Left kidney (tissue), 8 donors: ENCODE measurements at places on chromosomes 11 and 22. TPM values are rescaled to one million over a fixed set of nuclear protein-coding genes. Genes with fewer than 3 reads are reported as not detected.

UFD1 gene
- 67.5 TPM for polyA plus RNA-seq

- DNase-seq, result no peak
Measured at GRCh38 chr11:72838691-72839305, 24.6 kb downstream of the ATG16L2 start.

FOLH1 gene
- polyA plus RNA-seq, result 21.4 TPM

GRCh38 chr11:133266986-133267385, 265.3 kb downstream of the OPCML start:
- DNase-seq, result peak; percentile 10

MMP10 gene
- polyA plus RNA-seq, result not detected

DNA sequence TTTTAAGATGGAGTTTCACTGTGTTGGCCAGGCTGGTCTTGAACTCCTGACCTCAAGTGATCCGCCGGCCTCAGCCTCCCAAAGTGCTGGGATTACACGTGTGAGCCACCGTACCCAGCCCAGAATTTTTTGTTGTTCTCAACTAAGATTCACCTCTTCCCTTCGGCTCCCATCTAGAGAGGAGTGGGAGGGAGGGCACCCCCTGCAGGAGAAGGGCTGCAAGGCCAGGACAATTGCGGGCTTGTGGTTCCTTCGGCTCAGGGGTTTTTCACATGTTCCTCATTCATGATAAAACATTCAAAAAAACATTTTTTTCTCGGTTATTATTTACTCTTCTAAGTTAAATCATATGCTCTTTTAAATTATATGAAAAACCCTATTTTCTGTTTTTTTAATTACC, 201.1 kb upstream of the LRRC4C start:
- DNase-seq, result no peak

- no peak for DNase-seq
Measured at GRCh38 chr11:89347071-89347470, 144.1 kb downstream of the NOX4 start.

DNA sequence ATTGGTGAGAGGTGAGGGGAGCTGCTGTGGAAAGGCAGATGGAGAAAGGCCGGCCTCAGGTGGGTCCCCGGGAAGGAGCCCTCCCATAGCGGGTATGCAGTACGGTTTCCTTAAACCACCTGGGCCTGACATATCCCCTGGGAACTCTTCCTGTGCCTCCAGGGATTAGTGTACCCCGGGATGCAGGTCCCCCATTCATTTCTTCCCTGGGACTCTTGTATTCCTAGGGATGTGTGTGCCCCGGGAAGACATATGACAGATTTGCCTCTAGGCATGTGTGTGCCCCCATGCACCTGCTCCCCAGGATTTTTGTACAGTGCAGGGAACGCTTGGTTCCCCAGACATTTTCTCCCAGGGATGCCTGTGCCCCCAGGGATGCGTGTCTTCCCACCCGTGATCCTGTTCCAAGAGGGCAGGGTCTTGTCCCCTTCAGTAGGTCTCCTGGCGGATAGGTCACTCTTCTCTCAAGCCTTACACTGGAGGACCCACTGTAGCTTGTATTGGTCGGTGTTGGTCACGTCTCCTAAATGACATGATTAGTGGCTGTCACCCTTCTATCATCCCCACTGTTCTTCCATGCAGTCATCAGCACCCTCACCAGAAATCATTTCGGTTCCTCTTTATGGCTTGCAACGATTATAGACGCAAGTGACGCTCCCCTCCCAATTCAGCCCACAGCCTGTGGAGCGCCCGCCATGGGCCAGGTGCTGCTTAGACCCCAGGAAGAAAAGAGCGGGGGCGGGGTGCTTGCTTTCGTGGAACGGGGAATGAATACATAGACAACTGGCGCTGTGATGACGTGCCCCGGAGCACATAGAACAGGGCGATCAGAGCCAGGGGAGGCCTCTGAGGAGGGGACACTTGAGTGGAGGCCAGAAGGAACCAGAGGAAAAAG, 1.3 kb downstream of the PARVB start:
- DNase-seq, result no peak

SULT4A1 gene
- 4.0 TPM for polyA plus RNA-seq

- no peak for DNase-seq
Measured at GRCh38 chr11:44502506-44502905, 63.0 kb upstream of the CD82 start.

DNA sequence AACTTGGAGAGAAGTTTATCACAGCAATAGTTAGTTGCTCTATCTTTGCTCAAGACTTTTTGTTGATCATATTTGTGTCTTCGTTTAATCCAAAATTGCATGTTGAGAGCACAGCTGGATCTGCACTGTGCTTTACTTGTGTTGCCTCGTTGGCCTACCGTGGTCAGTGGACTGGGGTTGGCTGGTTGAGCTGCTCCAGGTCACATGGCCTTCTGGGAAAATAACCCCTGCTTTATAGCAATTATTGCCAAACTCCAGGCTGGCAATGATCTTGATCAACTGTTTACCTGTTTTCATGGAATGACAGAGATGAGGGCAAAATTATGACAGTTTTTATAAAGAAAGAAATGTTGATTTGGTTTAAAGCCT, 5.7 kb upstream of the PLET1 start:
- DNase-seq, result no peak

- no peak for DNase-seq
Measured at GRCh38 chr11:31801298-31801702, 9.8 kb downstream of the PAX6 start.

FREY1 gene
- polyA plus RNA-seq, result 0.18 TPM

KIF18A gene
- polyA plus RNA-seq, result 17.8 TPM

DNA sequence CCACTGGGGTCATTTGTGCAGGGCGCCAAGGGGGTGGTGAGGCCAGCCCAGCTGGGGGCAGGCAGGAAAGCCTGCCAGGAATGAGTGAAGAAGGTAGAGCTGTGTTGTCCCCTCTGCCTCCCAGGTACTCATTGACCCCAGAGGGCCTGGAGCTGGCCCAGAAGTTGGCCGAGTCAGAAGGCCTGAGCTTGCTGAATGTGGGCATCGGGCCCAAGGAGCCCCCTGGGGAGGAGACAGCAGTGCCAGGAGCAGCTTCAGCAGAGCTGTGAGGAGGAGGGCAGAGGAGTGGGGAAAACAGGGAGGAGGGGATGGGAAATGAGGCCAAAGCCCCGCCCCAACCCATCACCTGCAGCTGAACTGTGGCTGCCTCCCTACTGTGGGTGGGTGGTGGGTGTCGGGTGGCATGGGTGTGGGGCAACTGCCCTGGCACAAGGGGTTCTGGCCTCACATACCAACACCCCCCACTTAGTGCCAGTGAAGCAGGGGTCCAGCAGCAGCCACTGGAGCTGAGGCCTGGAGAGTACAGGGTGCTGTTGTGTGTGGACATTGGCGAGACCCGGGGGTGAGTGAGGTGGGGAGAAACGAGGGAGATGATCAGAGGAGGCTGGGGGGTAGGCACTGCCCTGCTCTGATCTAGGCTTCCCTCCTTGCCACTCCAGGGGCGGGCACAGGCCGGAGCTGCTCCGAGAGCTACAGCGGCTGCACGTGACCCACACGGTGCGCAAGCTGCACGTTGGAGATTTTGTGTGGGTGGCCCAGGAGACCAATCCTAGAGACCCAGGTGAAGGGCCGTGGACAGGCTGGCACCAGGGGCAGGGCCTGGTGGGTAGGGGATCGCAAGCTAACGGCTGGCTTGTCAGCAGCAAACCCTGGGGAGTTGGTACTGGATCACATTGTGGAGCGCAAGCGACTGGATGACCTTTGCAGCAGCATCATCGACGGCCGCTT, 3.0 kb downstream of the MUS81 start:
- no peak for DNase-seq

- no peak for DNase-seq
Measured at GRCh38 chr22:27475548-27475897, 326.0 kb downstream of the MN1 start.

GRCh38 chr11:92227230-92227814, 2.7 kb downstream of the FAT3 start:
- DNase-seq, result peak; percentile 36

- no peak for DNase-seq
Measured at GRCh38 chr11:19924311-19924710, 211.7 kb downstream of the NAV2 start.

DNA sequence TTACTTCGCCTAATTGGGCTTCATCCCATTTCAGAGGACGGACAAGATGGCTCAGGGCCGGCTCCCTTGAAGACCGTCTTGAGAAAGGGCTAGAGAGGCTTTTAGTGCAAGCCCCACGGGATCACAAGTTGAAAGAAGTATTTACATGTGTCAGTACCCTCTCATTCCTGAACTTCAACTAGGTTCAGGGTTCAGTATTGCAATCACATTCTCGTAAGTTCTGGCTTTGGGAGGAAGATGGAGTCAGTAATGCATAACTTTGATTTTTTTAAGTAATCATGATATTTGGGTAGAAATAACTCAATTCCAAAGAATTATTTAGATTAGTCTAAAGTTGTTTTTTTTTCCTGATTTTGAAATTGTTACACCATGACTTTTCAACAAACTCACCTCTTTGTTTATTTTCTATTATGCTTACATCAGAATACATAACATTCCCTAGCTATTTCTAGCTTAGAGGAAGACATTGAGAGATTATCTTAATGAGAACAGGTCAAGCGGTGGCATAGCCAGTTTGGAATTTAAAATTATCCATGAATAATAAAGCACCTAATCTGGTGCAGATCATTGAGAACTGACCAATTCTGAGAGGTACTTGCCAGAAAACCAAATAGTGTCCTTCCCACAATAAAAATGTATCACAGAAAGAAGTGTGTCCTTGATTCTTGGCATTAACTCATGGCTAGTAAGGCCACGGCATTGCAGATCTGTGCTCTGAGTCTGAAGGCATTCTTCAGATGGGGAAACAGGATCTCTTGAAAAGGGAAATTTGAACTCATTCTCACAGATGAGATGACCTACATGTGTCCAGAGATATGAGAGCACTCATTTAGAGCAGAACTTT, 92.1 kb upstream of the BLID start:
- DNase-seq, result no peak

- DNase-seq, result no peak
Measured at GRCh38 chr11:116345575-116345974, 427.2 kb downstream of the BUD13 start.

GRCh38 chr11:120112174-120112796, 25.6 kb downstream of the TRIM29 start:
- DNase-seq, result no peak
